RCC 7860 (cell line): ENCODE measurements at places on chromosomes 5 and 9.

- no peak for DNase-seq
Observed at GRCh38 chr5:170297589-170298462, at the start of gene LCP2. TSS of gene LCP2 (minus strand) at chr5:170297777. CDS start at chr5:170297611, 166 bp downstream.

- no peak for DNase-seq
Observed at GRCh38 chr9:5917888-5918287, 27.2 kb downstream of the MLANA start.

GRCh38 chr5:162067162-162067561, 411 bp upstream of the GABRG2 start:
- no peak for DNase-seq

DNA sequence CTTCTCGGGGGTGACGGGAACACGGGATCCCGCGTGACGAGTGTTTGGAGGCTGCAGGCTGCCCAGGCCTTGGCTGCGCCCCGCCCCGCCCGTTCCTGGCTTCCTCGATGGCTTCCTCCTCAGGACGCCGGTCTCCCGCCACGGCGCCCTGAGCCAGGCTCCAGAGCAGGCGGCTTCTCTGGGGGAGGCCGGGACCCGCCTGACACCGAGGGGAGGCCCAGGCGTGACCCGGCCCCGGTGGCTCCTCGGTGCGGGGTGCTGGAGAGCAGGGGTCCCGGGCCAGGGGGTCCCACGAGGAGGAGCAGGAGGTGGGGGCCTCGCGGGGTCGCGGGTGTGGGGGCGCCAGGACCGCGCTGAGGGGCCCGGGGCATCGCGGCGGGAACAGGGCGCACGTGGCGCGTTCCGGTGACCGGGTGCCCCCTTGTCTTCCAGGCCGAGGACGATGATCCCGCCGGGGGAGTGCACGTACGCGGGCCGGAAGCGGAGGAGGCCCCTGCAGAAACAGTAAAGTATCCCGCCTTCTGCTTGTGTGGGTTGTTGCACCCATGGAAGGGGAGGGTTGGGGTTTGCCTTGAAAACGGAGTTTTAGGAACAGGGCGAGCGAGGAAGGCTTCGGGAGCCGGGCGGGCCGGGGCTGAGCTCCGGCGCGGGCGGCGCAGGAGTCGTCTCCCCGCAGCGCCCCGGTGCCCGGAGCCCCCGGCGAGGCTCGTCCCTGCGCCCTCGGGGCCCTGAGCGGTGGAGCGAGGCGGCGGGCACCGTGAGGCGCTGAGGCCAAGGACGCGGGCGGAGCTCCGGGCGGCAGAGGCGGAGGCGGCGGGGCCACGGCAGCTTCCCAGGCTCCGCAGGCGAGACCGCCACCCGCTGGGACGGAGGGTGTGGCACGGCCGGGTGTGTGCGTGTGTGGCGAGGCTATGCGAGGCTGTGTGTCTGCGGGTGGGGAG, 22.2 kb downstream of the AHRR start:
- DNase-seq: no peak

- no peak for DNase-seq
Observed at GRCh38 chr9:112896131-112896530, 5.5 kb upstream of the SLC46A2 start.

DNA sequence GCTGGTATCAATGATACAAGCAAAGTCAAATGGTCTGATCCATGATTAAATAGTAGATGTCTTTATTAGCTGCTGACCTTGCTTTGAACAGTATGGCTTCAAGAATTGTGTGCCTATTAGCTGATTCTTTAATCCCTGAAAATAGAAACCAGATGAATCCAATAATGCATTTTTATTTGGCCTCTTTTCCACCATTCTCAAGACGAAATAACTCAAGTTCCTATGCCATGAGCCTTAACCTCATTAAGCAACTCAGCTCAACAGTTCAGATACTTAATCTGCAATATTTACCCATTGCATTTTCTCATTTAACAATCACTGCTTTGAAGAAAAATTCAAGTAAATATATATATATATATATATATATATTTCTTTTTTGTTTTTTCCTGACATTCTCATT, 588.6 kb upstream of the MEF2C start:
- DNase-seq: no peak

- DNase-seq: peak; percentile 99
Observed at GRCh38 chr9:112119225-112120029, 55.7 kb downstream of the SUSD1 start.

- no peak for DNase-seq
Observed at GRCh38 chr5:18114151-18114757, 480.0 kb downstream of the TAF11L14 start.

DNA sequence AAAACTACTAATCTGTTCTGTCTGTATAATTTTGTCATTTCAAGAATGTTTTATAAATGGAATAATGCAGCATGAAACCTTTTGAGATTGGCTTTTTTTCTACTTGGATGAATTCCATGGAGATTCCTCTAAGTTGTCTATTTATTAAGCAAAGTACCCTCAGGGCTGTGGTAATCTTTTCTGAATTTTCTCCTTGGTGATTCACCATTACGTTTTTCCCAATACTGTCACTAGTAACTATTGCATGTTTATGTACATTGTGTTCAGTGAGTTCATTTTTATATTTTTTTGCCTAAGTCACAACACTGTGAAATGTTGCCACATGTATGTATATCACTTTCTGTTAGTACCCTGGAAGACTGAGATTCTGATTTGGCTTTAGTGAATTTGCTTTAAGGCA, 177.0 kb upstream of the GRIN3A start:
- no peak for DNase-seq

- no peak for DNase-seq
Observed at GRCh38 chr9:38339496-38339895, 53.0 kb upstream of the ALDH1B1 start.

DNA sequence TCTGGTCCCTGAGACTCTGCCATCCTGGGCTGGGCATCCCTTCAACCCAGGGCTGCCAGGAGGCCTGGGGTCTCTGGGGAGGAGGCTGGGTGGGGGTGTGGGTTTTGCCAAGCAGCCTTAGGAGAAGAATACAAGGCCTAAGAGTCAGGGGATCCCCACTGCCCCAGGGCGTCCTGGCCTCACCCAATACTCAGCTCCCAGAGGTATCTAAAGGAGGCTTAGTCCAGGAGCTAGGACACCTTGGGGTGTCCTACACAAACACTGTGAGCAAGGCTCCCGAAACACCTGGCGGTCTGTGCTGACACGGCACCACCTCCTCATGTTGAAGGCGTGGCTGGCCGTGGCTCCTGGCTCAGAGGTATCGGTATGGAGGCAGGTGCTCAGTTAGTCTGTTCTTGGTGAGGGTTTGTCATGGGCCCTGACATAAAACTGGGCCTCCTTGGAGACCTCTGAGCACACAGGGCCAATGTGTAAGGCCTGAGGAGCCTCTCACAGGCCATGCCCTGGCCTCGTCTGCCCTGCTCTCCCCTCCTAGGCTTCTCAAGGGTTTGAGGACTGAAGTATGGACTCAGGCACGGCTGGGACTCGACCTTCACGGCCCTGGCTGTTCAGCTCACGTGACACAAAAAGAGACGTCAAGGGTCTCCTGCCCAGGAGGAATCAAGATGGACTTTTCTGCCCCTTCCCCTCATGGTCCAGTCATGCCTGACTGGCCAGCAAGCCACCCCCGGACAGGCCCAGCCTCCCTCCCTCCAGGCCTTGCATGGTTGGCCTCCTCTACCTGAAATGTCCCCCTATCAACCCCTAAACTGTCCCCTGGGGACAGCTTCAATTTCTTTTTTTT, 277.3 kb downstream of the FSTL4 start:
- no peak for DNase-seq

GRCh38 chr5:61053937-61054336, 108.3 kb downstream of the SMIM15 start:
- no peak for DNase-seq

- no peak for DNase-seq
Observed at GRCh38 chr5:17169507-17169906, 47.9 kb upstream of the BASP1 start.

- DNase-seq: peak; percentile 88
Observed at GRCh38 chr9:87184956-87185642, 237.8 kb upstream of the GAS1 start.

DNA sequence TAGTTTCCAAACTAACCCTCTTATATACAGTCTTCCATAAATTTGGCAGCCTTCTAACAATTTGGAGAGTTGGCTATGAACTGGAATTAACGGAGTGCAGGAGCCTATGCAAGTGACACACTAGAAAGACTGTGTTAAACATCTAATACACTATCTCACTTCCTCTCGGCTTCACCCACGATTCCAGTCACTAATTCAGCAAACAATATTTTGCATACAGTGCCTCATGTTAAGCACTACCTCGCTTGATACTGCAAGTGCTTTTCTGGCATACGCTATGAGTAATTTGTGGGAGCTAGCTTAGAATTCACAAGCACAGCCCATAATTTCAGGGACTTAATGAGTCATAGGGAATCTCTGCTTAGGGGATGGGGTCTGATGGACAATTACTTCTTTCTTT, 102.5 kb downstream of the ST8SIA4 start:
- DNase-seq: no peak

DNA sequence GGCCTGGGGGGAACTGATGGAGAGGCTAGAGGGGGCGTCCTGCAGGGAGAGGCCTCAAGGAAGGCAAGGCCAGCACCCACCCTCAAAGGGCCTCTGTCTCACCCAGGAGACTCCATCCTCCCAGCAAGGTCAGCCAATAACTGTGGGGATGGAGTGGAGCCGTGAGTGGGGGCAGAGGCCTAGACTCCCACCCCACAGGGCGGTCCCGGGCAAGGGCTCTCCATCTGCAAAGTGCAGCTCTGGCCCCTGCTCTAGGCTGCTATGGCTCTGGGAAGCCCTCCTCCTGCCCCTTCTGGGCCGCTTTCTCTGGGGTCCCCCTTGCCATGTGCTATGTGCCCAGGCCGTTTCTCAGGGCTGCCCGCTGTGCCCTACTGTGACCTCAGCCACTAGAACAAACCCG, 14.0 kb downstream of the FPGS start:
- DNase-seq: no peak

DNA sequence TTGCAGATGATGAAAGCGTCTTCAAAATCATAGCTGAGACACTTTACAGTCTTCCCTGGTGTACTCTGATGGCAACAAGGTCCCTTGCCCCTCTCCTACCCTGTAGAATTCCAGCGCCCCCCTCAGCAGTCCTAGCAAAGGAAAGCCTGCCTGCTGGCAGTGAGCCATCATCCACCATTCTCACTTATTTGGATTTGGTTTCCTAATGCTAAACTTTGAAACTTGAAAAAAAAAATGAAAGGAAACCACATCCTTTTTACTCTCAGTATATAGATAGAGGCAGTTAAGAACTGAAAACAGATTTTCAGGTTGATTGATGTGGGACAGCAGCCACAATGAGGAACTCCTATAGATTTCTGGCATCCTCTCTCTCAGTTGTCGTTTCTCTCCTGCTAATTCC, at the start of gene GZMA:
TSS of gene GZMA (plus strand) at position 299 of the 400 bp plus-strand sequence. CDS start at position 336, 37 bp downstream.
- no peak for DNase-seq

GRCh38 chr5:159826351-159827214, 89.7 kb upstream of the ADRA1B start:
- DNase-seq: peak; percentile 63

DNA sequence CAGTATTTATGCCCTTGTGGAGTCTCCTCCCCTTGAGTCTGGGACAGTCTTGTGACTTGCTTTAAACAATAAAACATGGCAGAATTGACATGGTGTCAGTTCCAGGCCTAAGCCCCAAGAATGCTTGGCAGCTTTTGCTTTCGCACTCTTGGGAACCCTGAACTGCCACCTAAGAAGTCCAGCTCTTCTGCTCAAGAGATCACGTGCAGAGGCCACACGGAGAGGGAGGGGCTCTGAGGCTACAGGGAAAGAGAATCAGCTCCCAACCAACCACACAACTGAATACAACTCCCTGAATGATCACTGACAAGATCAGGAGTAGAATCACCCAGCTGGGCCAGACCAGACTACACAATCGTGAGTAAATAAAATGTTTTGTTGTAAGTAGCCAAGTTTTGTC, 97.6 kb downstream of the MED27 start:
- no peak for DNase-seq

GRCh38 chr9:13769006-13769405, 489.5 kb upstream of the MPDZ start:
- DNase-seq: no peak

GRCh38 chr5:157336423-157336744, 70.5 kb downstream of the CYFIP2 start:
- DNase-seq: no peak

- DNase-seq: no peak
Observed at GRCh38 chr5:4309026-4309425, 713.4 kb downstream of the IRX1 start.

- DNase-seq: no peak
Observed at GRCh38 chr9:3793971-3794383, 268.2 kb upstream of the RFX3 start.
